ENCODE measurements at places on chromosomes 6 and 20.
A peak's percentile ranks its signal among the peaks of the same experiment; 100 is the strongest.

- no peak for DNase-seq
Observed at GRCh38 chr6:75752365-75752764, 3.3 kb downstream of the MYO6 start.

DNA sequence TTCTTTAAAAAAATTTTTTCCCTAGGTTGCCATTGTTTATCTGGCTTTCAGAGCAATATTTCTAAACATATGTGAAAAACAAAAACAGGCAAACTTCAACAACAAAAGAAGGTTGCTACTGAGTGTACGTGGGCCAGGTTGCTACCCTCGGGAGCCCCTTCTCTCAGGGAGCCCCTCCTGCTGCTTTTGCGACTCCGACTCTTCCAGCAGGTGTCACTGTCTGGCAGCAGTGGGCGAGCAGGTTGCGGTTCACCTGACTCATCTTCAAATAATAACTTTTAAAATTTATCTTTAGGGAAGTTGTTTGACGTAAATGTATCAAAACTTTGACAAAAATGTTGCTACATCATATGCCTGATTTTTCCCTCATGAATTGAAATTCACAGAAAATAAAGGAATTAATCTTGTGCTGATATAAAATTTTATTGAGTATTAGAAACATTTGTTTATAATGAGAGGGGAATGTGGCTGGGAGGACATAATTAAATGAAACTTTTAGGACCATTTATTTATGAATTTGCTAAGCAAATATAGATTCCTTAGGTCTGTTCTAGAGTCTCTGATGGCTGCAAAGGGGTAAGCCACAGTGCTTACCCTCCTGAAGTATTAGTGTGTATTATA lies 138.8 kb downstream of the HIVEP1 start:
- no peak for DNase-seq

DNA sequence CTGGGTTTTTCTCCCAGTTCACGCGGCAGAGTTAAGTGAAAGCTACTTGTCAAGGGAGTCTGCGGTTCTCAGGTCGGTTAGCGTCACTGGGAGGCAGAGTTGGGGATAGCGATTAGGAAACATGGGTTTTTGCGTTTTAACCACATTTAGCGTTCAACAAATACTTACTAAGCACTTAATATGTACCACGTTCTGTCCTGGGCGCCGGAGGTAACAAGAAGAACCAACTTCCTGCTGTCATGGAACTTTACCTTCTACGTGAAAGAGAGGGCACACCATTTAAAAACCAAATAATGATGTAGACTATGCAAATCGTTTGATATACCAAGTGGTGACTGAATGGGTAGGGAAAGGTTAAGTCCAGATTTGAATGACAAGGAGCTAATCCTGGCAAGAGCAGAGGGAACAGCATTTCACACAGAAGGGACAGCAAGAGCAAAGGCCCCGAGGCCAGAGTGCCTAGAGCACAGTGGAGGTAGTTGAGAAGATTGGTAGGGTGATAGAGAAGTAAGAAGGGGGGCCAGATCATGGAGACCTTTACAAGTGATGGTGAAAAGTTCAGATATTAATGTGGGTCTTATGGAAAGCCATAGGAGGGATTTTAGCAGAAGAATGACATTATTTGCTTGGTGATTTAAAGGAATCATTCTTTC lies 744 bp downstream of the RIOK1 start:
- no peak for DNase-seq

DNA sequence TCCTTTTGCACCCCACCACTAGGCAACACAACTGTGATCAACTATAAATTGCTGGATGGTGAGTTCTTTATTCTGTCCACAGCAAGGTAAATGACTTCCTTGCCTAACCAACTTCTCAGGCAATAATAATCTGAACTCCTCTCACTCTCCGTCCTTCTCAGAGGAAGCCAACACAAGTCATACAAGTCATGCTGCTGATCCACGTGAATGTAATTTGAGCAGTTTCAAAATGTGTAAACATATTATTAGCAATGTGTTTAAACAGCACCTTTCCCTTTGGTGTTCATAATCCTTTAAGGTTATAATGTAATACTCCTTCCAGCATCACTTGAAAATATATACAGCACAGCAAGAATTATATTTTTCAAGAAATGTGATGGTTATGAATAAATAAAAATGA lies 127.9 kb downstream of the QRSL1 start:
- DNase-seq, result peak; percentile 62

DNA sequence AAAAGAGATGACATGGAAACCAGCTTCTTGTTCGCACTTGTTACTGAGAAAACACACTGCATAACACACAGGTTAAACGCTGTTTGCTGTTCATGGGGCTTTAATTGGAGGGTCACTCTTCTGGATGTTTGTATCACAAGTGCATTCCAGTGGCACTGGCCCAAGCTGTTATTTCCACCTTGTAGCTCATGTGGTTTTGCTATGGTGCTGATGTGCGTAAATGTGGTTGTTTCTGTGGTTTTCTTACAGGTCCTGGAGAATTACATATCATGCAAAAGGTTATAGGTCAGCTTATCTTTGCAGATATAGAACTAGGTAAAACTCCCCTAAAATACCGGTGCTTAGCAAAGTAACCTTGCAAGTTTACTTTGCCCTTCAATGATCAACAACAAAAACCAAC lies 89.3 kb upstream of the AHI1 start:
- DNase-seq, result no peak

DNA sequence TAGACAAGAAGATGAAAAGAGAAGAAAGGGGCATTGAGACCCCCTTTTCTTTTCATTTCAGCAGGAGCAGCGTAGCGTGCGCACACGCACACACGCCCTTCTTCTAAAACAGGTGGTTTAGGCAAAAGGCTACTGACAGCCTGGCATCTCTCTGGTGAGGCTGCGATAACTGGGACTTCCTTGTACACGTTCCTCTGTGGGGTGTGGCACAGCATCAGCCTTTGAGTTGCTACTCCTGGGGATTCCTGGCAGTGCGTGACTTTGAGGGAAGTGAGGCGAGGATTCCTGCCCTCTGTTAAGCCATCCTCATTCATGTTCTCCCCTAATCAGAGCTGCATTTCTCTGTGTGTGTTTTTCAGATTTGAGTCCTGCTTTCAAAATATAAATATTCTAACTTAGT lies 94.7 kb downstream of the TMEM170B start:
- no peak for DNase-seq

DNA sequence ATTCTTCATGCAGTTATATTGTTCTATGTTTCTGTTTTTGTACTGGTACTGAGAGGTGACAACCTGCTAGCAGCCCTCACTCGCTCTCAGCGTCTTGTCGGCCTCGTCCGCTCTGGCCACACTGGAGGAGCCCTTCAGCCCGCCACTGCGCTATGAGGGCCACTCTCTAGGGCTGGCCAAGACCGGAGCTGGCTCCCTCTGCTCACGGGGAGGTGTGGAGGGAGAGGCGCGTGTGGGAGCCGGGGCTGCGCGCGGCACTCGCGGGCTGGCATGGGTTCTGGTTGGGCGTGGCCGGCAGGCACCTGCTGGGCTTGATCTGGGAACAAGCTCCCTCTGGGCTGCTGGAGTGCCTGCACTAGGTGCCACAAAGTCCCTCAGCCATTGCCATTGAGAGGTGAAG lies 1323.8 kb upstream of the EYS start:
- DNase-seq, result no peak

DNA sequence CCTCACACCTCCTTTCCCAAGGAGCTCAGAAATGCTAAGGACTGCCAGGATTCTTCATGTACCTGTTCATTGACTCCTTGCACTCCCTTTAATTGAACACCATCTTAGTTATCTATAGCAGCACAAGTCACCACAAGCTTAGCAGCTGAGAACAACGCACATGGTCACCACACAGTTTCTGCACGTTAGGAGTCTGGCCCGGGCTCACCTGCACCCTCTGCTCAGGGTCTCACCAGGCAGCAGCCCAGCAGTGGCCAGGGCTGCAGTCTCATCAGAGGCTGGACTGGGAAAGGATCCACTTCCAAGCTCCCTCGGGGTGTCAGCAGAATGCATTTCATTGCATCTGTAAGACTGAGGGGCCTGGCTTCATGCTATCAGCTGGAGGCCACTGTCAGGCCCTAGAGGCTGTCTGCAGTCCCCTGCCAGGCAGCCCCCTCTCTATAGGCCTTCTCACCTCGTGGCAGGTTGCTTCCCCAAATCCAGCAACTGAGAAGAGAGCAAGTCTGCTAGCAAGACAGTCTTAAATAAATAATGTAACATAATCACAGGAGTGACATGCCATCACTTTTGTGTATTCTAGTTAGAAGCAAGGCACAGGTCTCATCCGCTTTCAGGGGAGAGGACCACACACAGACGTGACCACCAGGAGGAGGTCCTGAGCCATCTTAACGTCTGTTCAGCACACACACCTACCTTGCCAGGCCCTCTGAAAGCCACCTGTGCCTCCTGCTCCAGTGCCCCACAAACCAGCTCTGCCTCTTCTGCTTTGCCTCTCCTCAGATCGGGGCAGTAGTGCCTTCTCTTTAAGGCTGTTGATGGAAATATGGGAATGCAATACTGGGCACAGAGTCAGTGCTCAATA lies 165.2 kb upstream of the CST7 start:
- no peak for DNase-seq

GRCh38 chr20:19241440-19241839 lies 29.0 kb downstream of the SLC24A3 start:
- DNase-seq, result no peak

- DNase-seq, result no peak
Observed at GRCh38 chr6:89745096-89745495, 74.5 kb downstream of the MDN1 start.

GRCh38 chr6:40950986-40951698 lies 87.9 kb downstream of the UNC5CL start:
- DNase-seq, result no peak

DNA sequence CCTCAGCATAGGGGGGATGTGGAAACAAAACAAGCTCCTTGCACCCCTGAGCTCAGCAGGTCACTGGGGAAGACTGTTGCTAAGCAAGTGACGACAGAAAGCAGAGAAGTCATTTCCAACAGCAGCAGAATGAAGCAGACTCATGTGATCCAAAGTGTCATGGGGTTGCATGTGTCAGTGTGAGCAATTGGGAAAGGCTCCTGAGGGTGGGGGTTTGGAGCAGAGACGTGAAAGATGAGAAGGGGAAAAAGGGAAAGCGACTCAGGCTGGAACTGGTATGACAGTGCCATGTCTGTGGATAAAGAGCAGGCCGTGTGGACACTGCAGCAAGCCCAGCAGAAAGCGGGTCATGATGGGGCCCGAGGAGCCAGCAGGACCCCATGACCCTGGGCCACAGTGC lies 363.9 kb downstream of the PREX1 start:
- no peak for DNase-seq

DNA sequence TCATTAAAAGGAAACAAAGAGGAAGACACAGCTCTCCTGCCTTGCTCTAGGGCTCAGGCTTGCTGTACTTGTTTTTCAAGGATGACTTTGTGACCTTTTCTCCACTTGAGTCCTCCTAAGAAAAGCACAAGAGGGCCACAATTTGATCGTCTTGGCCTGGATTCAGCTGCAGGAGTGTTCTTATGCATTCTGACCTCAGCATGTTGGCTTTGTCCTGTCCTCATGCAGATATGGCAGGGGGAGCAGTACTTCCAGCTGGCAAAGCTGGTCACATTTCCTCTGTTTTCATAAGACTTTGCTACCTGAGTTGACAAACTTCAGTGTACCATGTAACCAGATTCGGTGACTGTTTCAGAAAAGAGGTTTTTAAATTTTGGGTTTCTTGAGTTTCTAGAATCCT lies 30.8 kb downstream of the KDM1B start:
- no peak for DNase-seq

- peak; percentile 60 for DNase-seq
Observed at GRCh38 chr20:62368392-62368975, 1.4 kb upstream of the LAMA5 start.

- no peak for DNase-seq
Observed at GRCh38 chr6:56521976-56522375, 120.7 kb downstream of the DST start.

GRCh38 chr6:62298745-62299392 lies 12.8 kb upstream of the KHDRBS2 start:
- no peak for DNase-seq

GRCh38 chr6:103122766-103123601 lies 1729.5 kb downstream of the GRIK2 start:
- peak; percentile 76 for DNase-seq

DNA sequence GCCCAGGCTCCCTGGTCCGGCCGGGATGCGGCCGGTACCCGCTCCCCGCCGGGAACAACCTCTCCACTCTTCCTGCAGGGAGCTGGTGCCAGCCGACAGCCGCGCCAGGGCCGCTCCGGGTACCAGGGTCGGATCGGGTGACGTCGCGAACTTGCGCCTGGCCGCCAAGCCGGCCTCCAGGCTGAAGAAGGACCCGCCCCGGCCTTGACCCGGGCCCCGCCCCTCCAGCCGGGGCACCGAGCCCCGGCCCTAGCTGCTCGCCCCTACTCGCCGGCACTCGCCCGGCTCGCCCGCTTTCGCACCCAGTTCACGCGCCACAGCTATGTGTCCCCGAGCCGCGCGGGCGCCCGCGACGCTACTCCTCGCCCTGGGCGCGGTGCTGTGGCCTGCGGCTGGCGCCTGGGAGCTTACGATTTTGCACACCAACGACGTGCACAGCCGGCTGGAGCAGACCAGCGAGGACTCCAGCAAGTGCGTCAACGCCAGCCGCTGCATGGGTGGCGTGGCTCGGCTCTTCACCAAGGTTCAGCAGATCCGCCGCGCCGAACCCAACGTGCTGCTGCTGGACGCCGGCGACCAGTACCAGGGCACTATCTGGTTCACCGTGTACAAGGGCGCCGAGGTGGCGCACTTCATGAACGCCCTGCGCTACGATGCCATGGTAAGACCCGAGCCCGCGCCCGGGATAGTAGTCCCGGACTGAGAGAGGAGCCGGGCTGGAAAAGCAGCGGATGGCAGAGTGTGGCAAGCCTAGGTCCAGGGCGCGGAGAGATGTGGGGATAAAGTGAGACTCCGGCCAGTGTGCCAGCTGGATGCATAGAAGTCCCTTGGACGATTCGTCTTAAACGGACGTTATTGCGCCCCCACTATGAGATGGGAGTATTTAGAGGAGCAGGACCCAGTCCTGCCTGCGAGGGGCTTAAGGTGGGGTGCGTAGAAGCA lies at the start of gene NT5E:
TSS of gene NT5E (plus strand) at position 266 of the 942 bp plus-strand sequence. CDS start at position 323, 57 bp downstream.
- DNase-seq, result peak; percentile 18

GRCh38 chr6:104585646-104586045 lies 274.1 kb downstream of the HACE1 start:
- DNase-seq, result no peak

DNA sequence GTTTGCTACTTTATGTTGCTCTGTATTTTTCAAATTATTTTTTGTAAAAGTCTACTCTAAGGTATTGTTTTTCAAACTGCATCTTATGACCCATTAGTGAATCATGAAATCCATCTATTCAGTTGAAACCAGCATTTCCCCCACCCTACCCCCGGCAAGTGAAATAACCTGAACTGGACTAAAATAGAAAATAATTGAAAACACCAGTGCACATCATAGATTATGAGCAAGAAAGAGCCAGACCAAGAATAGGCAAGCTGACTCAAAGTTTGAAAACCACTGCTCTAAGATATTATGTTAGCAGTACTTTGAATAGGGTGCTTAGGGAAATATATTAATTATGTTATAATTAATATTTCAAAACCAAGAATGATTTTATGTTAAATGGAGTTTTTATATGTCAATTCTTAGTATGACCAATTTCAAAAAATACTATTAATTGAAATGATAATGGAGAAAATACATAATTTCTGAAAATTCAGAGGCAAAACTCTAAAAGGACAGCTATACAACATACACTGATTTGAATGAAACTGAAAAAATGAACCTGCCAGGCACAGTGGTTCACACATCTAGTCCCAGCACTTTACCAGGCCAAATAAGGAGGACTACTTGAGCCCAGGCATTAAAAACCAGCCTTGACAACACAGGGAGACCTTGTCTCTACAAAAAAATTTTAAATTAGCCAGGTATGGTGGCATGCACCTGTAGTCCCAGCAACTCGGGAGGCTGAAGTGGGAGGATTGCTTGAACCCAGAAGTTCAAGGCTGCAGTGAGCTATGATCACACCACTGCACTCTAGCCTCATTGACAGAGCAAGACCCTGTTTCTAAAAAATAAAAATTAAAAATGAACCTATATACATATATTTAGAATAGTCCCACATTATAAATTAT lies 112.0 kb downstream of the CDK19 start:
- DNase-seq, result no peak

Data from NCI-H510A treated with DMSO at 0.1 percent for 48 hours (cell line).